ENCODE measurements at places on chromosomes 5 and 9. TPM values are rescaled to one million over a fixed set of nuclear protein-coding genes. Genes with fewer than 3 reads are reported as not detected.
A peak's percentile ranks its signal among the peaks of the same experiment; 100 is the strongest.

The CCDC187 gene
- 2.7 TPM for polyA plus RNA-seq

GRCh38 chr5:1504617-1505016 is 19.1 kb downstream of the LPCAT1 start:
- DNase-seq: no peak

GRCh38 chr5:137594717-137595116 is 95.6 kb upstream of the SPOCK1 start:
- DNase-seq: peak; percentile 15

DNA sequence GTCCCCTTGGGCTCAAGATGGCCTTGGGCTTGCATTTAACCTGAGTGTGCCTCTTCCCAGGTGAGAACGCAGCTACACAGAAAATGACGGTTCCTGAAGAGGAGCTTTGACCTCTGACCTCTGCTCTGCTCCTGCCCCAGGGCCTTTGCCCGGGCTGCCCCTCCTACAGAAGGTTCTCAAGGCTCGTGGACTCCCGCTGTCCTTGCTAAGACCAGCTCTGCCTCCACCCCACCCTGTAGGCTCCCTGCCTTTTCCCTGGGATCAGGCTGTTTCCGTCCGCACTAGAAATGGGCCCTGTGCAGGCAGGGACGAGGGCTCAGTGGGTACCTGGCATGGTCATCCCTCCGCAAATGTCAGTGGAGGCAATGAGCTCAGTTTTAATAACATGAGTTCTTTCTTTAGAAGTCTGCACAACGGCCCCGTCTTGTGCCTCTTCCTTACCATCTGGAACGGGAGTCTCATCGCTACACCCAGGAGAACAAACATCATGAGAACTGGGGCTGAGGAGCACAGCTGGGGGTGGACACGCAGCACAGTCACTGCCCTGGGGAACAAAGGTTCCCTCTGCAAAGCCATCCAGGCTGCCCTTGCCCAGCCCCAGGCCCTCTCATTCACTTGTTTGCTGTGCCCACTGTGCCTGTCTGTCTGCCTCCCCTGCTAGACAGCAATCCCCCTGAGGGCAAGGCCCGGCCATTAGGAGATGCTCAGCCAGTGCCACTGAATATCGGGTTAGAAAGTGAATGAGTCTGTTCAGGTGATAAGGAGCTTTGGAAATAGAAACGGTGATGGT is 26.7 kb upstream of the LPCAT1 start:
- no peak for DNase-seq

The HCN1 gene
- polyA plus RNA-seq: 0.04 TPM

DNA sequence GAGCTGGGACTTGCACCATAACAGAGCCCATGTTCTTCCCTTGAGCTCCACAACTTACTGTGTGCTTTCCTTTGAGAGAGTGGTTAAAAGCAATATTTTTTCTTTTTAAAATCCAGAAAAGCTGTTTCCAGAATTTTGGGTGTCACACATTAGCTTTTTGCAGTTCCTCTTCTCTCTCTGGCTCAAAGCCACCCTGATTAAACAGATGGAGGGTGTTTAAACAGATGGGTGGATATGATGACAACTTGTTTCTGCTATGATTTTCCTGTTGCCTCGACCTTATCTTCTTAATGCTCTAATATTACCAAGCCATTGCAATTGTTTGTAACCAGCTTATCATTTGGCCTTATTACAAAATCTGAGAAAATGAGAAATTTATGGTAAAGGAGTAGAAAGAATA is 22.9 kb upstream of the CFAP95 start:
- no peak for DNase-seq

DNA sequence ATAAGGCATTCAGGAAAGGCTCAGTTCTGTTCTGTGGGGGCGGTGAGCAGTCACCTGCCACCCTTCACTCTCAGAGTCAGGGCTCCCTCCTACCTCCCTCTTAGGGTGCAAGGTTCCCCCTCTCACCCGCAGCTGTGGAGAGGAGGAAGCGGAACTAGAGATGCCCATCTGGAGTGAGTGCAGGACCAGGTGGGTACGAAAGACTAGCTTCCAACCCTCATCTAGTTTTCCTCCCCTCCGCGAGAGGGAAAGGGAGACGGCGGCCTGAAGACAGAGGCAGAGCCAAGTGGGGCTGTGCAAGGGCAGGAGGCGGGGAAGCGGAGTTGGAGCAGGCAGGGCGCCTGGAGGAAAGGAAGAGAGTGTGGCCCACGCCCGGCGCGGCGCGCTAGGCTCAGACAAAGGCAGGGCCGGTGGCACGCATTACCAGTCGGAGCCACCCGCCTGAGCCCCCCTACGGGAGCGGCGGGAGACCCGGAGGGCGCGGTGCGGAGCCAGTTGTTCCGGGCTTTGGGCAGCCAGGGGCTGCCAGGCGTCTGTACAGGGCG is 7.3 kb downstream of the PRR7 start:
- peak; percentile 27 for DNase-seq

The STK32A gene
- polyA plus RNA-seq: 19.5 TPM

DNA sequence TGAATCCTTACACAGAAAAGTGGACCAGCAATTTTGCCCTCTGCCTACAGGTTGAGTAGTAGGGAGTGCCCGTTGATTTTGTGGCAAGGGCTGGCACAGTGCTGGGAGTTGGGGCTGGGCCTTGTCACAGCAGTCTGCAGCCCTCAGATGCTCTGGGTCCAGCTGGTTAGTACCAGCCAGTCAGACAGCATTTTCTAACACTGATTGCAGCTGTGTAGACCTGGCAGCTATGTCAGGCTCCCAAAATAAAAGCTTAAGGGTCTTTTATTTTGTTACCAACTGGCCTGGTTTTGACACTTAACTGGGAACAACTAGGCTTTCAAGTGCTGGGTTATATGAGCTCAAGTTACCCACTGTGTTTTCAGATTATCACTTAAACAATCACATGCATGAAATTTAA is 57.7 kb downstream of the MAT2B start:
- DNase-seq: no peak

The STX17 gene
- 35.2 TPM for polyA plus RNA-seq

DNA sequence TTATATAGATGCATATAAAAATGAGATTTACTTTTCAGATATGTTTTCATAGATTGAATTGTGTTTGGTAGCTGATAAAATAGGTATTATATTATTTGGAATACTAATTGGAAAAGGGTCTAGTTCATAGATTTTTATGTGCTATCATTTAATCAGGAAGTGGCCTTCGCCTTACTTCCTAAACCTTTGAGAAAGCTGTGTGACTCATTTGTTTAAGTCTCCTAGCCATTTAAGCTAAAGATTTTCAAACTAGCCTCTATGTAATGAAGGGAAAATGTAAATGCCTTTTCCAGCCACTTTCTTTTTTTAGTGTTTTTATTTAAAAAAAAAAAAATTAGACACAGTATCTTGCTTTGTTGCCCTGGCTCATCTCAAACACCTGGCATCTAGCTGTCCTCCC is 97.5 kb downstream of the DMXL1 start:
- DNase-seq: no peak

GRCh38 chr5:27722337-27722736 is 684.0 kb upstream of the CDH9 start:
- no peak for DNase-seq

GRCh38 chr5:157888814-157889532 is 30.0 kb upstream of the CLINT1 start:
- no peak for DNase-seq

DNA sequence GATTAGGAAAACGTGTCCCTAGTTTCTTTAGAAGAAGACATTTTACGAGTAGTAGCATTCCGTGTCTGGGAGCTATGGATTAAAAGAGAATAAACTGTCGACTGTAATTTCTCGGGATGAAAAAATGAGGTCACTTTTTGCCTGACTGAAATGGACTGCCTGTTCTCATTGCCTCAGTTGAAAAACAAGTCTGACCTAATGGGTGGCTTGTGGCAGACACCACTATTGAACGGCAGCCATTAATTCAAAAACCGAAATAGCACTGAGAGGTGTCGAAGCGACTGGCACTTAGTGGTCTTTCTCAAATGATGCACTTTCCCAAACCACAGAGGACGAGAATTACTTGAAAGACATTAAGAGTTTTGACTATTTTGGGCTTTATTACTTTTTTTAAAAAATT is 35.4 kb downstream of the OSTF1 start:
- no peak for DNase-seq

DNA sequence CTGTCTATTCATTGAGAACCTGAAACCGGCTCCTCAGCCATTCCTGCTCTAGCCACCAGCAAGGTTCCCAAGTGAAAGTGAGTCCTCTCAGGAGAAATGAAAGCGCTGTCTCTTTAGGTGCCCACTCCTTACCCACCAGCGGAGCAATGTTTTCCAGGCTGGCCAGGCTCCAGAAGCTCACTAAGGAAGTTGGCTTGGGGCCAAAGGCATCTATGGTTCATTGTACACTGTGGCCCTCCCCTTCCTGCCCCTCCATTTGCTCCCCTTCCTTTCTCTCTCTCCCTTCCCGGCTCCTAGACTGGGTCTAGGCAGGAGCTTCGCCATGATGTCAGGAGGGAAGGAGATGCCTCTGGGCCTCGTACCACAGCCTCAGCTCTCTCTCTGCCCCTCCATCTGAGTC is 1.1 kb upstream of the GABRP start:
- DNase-seq: no peak

- peak; percentile 41 for DNase-seq
Measured at GRCh38 chr9:35828716-35829083, at the start of gene FAM221B. TSS of gene FAM221B (minus strand) at chr9:35828732. CDS start at chr9:35826161, 2,571 bp downstream.

GRCh38 chr9:136606687-136607333 is 55.9 kb upstream of the EGFL7 start:
- DNase-seq: no peak

DNA sequence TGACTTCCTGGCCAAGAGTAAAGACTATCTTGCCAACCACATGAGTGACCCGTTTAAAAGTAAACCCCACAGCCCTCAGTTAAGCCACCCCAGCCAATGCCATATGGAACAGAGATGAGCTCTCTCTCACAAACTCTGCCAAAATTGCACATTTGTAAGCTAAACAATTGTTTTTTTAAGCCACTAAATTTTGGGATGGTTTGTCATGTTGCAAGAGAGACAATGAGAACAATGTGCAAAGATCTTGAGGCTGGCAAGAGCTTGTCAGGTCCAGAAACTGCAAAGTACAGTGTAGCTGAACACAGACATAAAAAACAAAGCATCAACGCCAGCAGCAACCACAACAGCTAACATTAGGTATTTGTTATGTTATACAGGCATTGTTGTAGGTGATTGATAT is 27.8 kb downstream of the HOMER1 start:
- DNase-seq: no peak

- no peak for DNase-seq
Measured at GRCh38 chr5:143023411-143024096, 253.4 kb downstream of the ARHGAP26 start.

The SCGB3A1 gene
- polyA plus RNA-seq: 1.2 TPM

DNA sequence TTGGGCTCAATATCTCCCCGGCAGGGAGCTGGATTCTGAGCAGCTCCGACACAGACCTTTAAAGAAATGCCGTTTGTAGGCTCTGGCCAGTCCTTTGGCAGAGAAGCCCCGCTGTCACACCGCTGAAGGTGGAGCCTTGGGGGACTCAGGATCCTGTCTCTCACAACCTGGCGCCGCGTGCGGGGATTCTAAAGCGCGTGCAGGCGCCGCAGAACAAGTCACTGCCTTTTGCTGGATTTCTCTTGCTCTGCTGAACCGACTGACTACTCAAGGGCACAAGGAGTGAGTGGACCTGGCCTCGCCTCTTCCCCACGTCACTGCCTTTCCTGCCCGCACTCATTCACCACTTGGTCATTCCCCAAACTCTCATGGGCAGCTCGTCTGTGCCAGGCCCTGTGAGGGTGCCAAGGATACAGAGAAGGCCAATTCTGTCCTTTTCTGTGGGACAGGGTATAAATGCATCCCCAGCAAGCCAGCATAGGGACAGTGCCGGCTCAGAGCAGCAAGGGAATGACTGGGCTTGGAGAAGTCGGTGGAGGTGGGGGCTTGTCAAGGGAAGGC is 69.3 kb downstream of the CRB2 start:
- DNase-seq: no peak

The CTXN3 gene
- polyA plus RNA-seq: not detected

The ARAP3 gene
- 20.3 TPM for polyA plus RNA-seq

DNA sequence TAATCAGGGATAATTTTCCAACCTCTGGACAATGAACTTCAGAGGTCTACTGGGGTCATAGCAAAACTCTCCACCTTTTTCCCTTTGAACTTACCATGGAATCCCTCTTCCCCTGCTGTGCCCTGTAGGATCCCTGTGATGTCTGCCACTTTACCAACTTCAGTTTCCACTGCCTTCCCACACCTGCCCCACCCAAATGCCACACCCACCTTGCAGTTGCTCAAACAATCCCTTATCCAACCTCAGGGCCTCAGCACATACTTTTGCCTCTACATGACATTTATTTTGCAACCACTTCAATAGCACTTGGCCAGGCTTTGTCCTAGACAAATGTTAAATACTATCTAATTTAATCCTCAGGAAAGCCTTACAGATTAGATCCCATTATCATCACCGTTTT is 463.7 kb upstream of the WWC1 start:
- DNase-seq: no peak

- no peak for DNase-seq
Measured at GRCh38 chr9:20403346-20403745, 219.0 kb downstream of the MLLT3 start.

The COL5A1 gene
- polyA plus RNA-seq: 87.5 TPM

DNA sequence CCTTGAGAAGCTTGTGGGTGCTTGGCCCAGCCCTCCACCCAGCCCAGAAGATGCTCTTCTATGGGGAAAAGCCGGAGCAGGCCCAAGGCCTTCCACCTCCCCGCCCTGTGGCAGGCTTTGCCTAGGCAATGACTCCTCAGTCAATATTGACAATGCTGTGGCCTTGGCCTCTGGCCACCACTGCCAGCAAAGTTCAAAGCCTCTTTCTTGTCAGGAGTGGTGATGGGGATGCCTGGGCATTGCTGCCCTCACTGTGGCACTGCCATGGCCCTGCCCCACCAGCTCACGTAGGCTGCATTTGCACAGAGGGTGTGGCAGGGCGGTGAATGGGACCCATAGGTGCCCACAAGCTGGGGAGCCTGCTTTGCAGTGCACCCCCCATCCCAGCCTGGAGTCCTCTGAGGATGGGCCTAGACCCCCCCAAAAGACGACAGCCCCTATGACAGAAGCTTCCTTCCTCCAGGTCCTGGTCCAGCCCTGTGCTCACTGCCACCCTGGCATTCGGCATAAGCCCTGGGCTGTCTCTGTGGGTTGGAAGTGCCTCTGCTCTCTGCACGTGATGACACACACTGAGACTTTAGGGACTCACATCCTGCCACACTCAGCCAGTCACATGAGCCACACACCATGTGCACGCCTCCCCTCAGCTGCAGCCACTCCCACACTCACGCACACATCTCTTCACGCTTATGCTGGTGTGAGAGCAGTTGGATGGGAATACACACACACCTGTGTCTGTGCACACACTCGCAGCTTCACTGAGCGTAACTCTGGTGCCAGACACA is 31.1 kb downstream of the MORN5 start:
- no peak for DNase-seq

DNA sequence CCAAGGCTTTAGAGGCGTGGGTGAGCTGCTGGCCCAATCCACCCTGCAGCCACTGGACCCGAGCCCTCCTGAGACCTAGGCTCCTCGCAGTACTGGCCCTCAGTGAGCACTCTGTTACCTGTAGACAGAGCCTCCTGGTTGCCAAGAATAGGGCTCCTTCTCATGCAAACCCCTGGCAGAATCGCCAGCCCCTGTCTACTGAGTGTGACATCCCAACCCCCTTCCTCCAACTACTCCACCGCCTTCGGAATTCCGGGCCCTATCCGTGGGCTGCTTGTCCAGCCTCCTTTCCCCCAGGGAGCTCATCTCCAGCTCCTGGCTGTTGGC is 23.8 kb upstream of the COL5A1 start:
- no peak for DNase-seq

Data from renal pelvis (tissue), 12 donors.